ENCODE measurements at places on chromosomes 11 and 22. TPM values are rescaled to one million over a fixed set of nuclear protein-coding genes. Genes with fewer than 3 reads are reported as not detected.

GRCh38 chr11:126345283-126345682 is 10.2 kb upstream of the ST3GAL4 start:
- H3K27ac ChIP-seq: peak overlapping the region; percentile 99
- DNase-seq: peak; percentile 34
- H3K27me3 ChIP-seq: no peaks in the 10 kb centered on the region

DNA sequence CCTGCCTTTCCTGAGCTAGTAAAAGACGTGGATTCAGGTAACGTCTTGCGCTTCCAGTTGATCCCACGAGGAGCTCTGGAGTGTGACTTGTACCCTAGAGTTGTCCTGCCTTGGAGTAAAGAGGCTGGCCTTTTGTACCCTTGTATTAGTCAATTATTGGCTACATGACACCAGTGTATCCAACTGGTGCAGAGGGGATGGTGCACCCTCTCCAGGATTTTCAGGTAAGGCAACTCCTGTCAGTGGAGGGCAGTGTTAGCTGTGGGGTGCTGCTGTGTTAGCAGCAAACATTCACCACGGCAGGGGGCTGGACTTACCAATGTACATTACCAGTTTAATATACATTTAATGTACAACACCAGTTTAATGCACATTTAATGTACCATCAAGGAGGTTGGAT is 233.5 kb downstream of the MIAT start:
- no peaks in the 10 kb centered on the region for H3K4me1 ChIP-seq
- peaks cover 8% of the 10 kb centered on the region for H3K27me3 ChIP-seq
- no peaks in the 10 kb centered on the region for H3K36me3 ChIP-seq
- no peak for DNase-seq
- H3K27ac ChIP-seq: no peak overlapping the region

DNA sequence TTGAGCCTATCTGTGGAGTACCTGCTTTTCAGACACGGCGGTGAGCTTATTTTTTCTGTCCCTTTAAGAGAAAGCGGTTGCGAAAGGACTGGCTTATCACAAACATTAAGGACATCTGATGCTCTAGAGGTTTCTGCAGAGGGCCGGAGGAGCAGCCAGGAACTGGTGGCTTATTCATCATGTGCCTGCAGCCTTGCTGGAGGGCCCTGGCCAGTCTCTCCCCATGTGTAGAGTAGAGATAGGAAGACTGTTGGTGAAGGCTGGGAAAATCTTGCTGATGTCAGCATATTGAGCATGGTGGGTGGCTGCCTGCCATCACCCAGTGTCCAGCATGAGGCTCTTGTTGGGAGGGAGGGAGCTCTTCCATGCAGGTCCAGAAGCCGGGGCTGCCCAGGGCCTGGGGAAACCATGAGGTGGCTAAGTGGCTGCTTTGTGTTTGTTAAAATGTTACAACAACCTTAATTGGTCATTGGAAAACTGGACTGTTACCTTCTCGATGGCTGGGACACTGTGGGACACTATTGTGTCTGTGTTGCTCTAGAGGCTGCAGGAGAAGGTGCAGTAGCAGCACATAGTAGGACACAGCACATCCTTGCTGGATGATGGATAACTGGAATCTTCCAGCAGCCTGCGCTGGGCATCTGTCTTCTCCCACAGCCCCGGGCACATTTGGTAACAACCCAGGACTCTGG is 54.3 kb downstream of the TSPAN18 start:
- no peaks in the 10 kb centered on the region for H3K4me1 ChIP-seq
- DNase-seq: no peak
- H3K4me3 ChIP-seq: no peak overlapping the region
- no peaks in the 10 kb centered on the region for H3K36me3 ChIP-seq

The KRTAP5-8 gene
- not detected for total RNA-seq

DNA sequence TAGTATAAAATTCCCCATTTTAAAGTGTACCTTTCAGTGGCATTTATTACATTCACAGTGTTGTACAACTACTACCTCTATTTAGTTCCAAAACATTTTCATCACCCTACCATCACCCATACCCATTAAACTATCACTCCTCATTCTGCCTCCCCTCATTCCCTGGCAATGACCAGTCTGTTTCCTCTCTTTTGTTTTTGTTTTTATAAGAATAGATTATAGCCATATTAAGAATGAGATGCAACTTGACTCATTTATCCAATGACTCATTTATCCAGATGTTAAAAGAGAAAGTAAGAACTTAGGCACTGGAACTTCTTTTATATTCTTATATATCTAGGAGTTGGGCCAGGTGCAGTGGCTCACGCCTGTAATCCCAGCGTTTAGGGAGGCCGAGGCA is 156.3 kb downstream of the FAT3 start:
- H3K36me3 ChIP-seq: no peaks in the 10 kb centered on the region
- H3K4me3 ChIP-seq: no peak overlapping the region
- no peaks in the 10 kb centered on the region for H3K27me3 ChIP-seq
- H3K4me1 ChIP-seq: no peaks in the 10 kb centered on the region

The CLCF1 gene
- 1.4 TPM for total RNA-seq

GRCh38 chr11:32987851-32988250 is 27.8 kb upstream of the DEPDC7 start:
- peaks cover 5% of the 10 kb centered on the region for H3K27me3 ChIP-seq
- H3K36me3 ChIP-seq: peaks cover 8% of the 10 kb centered on the region
- DNase-seq: no peak
- no peaks in the 10 kb centered on the region for H3K4me1 ChIP-seq

GRCh38 chr11:75073459-75074190 is 23.1 kb downstream of the OR2AT4 start:
- DNase-seq: no peak
- no peak overlapping the region for H3K27ac ChIP-seq
- H3K27me3 ChIP-seq: peaks cover 35% of the 10 kb centered on the region
- H3K36me3 ChIP-seq: no peaks in the 10 kb centered on the region
- H3K4me3 ChIP-seq: no peak overlapping the region

The ADAMTS15 gene
- not detected for total RNA-seq

GRCh38 chr11:38867338-38867737 is 2269.3 kb upstream of the RAG2 start:
- no peak for DNase-seq
- peaks cover 17% of the 10 kb centered on the region for H3K36me3 ChIP-seq

GRCh38 chr11:134655189-134655989 is 243.3 kb upstream of the B3GAT1 start:
- H3K4me3 ChIP-seq: no peak overlapping the region
- no peak overlapping the region for H3K27ac ChIP-seq
- H3K36me3 ChIP-seq: no peaks in the 10 kb centered on the region

DNA sequence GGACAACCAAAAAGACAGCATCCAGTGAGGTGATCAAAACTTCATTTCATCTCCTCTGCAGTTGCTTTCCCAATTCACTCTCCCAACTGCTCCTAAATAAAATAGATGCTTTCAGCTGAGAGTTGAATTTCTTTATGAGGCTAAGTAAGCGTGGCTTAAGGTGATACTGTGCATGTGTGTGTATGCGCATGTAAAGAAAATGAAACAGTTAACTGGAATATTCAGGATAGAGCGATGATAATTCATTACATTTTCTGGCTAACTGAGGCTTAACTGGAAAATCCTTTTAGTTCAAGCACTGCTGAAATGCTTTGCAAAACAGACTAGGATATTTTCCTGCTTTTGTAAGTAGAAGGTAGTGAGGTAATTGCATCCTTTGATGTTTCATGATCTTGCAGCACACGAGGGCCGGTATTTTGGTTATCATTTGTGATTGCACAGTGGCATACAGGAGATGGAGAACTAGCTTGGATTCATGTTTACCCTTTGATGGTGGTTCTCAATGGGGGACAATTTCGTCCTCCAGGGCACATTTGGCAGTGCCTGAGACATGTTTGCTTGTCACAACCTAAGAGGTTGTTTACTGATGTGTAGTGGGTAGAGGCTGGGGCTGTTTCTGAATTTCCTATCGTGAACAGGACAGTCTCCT is 71.2 kb downstream of the ZBTB16 start:
- peak overlapping the region; percentile 65 for H3K27ac ChIP-seq
- DNase-seq: no peak
- H3K4me1 ChIP-seq: peaks cover 43% of the 10 kb centered on the region
- H3K4me3 ChIP-seq: peak overlapping the region; percentile 78
- H3K27me3 ChIP-seq: no peaks in the 10 kb centered on the region
- H3K36me3 ChIP-seq: no peaks in the 10 kb centered on the region

The BLID gene
- not detected for total RNA-seq

GRCh38 chr11:72777755-72778278 is 16.0 kb downstream of the STARD10 start:
- DNase-seq: no peak
- H3K4me3 ChIP-seq: no peak overlapping the region
- H3K4me1 ChIP-seq: peaks cover 38% of the 10 kb centered on the region
- no peaks in the 10 kb centered on the region for H3K36me3 ChIP-seq

DNA sequence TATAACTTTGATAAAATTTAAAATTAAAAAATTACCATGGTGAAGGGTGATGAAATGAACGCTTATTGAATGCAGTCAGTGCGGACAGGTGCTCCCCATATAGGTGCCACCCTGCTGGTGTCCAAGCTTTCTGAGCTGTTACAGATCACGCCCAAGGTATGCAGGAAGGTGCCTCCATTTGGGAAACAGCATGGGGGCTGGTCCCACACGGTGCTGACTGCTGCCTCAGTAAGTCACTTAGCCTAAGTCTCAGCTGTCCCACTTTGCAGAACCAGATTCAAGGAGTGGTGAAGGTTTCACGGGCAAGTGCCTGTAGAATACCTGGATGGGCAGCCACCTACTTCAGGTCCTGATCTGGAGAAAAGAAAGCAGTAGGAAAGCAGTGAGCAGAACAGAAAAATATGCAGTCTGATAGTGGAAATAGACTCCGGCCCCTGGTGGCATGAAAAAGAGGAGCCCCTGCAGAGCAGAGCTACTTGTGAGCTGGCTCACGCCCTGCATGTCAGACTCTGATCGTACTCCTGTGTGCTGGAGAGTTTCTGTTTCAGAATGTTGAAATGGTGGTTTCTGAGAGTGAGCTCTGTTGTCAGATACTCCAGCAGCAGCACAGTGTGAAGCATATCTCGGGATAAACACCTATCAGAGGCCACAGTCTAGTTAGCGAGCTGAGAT is 33.2 kb downstream of the ADORA2A start:
- DNase-seq: no peak
- H3K4me3 ChIP-seq: peak overlapping the region; percentile 23
- H3K27me3 ChIP-seq: no peaks in the 10 kb centered on the region
- H3K4me1 ChIP-seq: peaks cover 19% of the 10 kb centered on the region
- no peaks in the 10 kb centered on the region for H3K36me3 ChIP-seq

GRCh38 chr11:720642-721246 is 14.7 kb downstream of the EPS8L2 start:
- H3K4me3 ChIP-seq: no peak overlapping the region
- H3K4me1 ChIP-seq: peaks cover 7% of the 10 kb centered on the region
- no peak overlapping the region for H3K27ac ChIP-seq

DNA sequence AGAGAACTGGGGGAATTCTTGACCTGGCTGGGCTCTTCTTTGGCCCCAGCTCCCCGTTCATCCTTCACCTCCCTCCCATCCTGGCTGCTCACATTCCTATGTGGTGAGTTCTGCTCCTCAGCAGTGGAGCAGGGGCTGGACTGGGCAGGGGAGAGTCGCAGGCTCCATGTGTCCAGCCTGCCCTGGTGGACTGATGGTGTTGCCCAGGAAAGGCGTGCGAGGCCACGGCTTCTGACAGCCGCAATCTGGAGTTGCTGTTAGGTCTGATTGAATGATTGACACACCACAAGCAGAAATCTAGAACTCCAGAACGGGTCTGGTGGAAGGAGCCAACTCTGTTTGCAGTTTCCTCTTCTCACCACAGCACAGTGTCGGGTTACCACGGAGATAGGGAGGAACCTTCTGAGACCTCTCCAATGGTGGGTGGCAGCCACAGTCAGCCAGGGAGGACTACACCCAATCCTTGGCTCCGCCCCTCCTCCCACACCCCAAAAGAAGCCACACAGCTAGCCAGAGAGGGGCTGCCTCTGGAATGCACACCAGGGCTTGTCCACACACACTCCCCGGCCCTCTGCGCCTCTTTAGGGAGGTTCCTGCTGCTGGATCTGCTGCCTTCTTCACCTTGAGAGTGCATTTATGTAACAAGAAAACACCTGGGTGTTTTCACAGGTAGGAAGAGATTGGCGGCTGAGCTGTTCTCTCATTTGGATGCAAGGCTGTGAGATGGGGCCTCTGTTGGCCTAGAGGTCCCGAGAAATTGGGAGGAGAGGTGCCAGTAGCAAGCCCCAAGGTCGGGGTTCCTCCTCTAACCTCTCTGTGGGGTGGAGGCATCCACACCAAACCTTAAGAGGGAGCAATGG is 56.4 kb upstream of the CD44 start:
- H3K27me3 ChIP-seq: no peaks in the 10 kb centered on the region
- H3K27ac ChIP-seq: peak overlapping the region; percentile 64
- peak; percentile 79 for DNase-seq
- no peaks in the 10 kb centered on the region for H3K36me3 ChIP-seq
- peaks cover 72% of the 10 kb centered on the region for H3K4me1 ChIP-seq

- DNase-seq: no peak
- H3K4me3 ChIP-seq: no peak overlapping the region
- no peaks in the 10 kb centered on the region for H3K27me3 ChIP-seq
- H3K4me1 ChIP-seq: no peaks in the 10 kb centered on the region
- H3K27ac ChIP-seq: no peak overlapping the region
- H3K36me3 ChIP-seq: no peaks in the 10 kb centered on the region
These were observed 68.9 kb downstream of the CYTH4 start for GRCh38 chr22:37351232-37351631.

DNA sequence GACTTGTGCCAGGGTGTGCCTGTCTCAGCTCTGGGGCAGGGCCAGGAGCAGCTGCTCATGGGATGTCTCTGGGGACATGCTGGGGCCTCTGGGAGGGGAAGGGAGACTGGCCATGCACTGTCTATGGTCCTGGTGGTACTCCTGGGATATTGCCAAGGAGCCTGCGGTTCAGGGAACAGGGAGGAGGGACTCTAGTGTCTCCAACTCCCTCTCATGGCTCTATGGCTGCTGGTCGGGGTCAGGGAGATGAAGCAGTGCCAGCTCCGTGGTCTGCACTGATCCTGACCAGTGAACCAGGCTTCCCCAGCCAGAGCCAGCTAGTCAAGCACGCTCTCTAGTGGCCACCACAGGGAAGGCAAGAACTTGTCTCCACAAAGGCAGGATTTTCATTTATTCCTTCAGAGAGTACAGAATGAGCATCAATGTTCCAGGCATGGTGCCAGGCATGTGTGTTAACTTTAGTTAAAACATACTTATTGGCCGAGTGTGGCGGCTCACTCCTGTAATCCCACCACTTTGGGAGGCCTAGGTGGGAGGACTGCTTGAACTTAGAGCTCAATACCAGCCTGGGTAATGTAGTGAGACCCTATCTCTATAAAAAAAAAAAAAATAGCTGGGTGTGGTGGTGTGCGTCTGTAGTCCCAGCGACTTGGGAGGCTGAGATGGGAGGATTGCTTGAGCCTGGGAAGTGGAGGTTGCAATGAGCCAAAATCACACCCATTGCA is 2.5 kb upstream of the BEST1 start:
- H3K4me3 ChIP-seq: no peak overlapping the region
- peaks cover 11% of the 10 kb centered on the region for H3K27me3 ChIP-seq
- DNase-seq: peak; percentile 74
- H3K4me1 ChIP-seq: peaks cover 10% of the 10 kb centered on the region
- H3K36me3 ChIP-seq: no peaks in the 10 kb centered on the region

The CYP2D6 gene
- total RNA-seq: 1.7 TPM

The ART1 gene
- not detected for total RNA-seq

The PIWIL4 gene
- 1.6 TPM for total RNA-seq

- H3K27me3 ChIP-seq: peaks cover 9% of the 10 kb centered on the region
- H3K27ac ChIP-seq: no peak overlapping the region
- H3K4me1 ChIP-seq: no peaks in the 10 kb centered on the region
- no peak for DNase-seq
These were observed 492.6 kb upstream of the CADM1 start for GRCh38 chr11:115996808-115997188.

The RANGAP1 gene
- total RNA-seq: 101 TPM

GRCh38 chr11:68946416-68947090 is 34.2 kb downstream of the MRGPRD start:
- H3K27ac ChIP-seq: no peak overlapping the region
- no peaks in the 10 kb centered on the region for H3K27me3 ChIP-seq
- no peaks in the 10 kb centered on the region for H3K36me3 ChIP-seq
- H3K4me3 ChIP-seq: no peak overlapping the region

The TTC36 gene
- 2.5 TPM for total RNA-seq

The KCNJ11 gene
- total RNA-seq: 0.75 TPM
